Left lobe of liver (tissue), 2 donors: ENCODE measurements at places on chromosomes 13 and 19.

DNA sequence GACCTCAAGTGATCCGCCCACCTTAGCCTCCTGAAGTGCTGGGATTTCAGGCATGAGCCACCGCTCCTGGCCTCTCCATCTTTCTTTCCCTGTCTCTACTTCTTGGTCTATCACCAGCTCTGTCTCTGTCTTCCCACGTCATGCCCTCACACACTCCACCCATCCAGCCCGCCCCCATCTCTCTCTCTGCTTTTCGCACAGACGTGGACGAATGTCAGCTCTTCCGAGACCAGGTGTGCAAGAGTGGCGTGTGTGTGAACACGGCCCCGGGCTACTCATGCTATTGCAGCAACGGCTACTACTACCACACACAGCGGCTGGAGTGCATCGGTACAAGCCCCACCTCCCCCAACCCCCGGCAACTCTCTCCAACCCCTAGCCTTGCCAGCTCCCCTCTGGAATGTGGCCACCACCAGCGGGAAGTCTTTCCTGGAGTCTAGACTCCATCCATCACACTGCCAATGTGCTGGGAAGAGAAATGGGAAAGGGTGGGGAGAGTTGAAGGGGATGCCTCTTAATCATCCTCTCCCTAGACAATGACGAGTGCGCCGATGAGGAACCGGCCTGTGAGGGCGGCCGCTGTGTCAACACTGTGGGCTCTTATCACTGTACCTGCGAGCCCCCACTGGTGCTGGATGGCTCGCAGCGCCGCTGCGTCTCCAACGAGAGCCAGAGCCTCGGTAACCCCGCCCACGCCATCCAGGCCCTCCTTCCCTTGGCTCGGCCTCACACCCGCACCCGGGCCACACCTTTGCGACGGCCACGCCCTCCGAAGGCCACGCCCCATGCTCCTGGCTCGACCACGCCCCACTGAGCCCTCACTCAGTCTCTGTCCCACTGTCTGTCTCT is 22.5 kb downstream of the LTBP4 start:
- no peak for DNase-seq

DNA sequence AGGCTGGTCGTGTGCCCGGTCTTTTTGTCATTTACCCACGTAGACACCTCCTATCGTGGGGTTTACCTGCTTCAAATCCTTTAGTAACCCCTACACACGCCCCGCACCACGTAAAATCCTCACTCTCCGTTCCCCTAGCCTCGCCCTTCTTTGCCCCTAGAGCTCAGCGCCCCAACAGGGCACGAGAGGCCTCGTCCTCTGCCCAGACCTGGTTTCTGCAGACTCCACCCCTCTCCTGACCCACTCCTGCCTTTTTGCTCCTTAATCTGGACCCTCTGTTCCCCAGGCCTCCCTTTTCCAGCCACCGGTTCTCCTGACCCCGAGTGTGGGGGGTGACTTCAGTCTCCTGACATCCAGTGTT is 412 bp downstream of the ZNF528 start:
- DNase-seq = no peak

- no peak for DNase-seq
Observed at GRCh38 chr13:72953391-72953965, 105.3 kb upstream of the KLF5 start.

- no peak for DNase-seq
Observed at GRCh38 chr19:21765151-21765550, 2.2 kb downstream of the ZNF100 start.

DNA sequence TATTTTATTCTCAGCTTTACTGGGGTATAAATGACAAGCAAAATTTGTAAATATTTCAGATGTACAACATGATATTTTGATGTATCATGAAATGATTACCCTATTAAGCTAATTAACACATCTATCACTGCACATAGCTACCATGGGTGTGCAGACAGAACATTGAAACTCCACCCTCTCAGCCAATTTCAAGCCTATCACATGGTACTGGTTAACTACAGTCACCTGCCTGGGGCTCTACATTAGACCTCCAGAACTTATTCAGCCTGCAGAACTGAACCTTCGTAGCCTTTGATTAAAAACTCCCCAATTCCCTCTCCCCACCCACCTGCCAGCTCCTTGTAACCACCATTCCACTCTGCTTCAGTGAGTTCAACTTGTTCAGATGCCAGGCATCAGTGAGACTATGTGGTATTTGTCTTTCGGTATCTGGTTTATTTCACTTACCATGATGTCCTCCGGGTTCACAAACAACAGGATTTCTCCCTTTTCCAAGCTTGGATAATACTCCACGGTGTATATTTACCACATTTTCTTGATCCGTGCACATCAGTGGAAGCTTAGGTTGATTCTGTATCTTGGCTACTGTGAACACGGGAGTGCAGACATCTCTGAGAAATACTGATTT is 19.2 kb downstream of the RAB20 start:
- DNase-seq = no peak

GRCh38 chr19:15289673-15290072 is 42.7 kb downstream of the BRD4 start:
- DNase-seq = no peak

- DNase-seq = no peak
Observed at GRCh38 chr13:113202912-113203311, 5.6 kb downstream of the PCID2 start.

DNA sequence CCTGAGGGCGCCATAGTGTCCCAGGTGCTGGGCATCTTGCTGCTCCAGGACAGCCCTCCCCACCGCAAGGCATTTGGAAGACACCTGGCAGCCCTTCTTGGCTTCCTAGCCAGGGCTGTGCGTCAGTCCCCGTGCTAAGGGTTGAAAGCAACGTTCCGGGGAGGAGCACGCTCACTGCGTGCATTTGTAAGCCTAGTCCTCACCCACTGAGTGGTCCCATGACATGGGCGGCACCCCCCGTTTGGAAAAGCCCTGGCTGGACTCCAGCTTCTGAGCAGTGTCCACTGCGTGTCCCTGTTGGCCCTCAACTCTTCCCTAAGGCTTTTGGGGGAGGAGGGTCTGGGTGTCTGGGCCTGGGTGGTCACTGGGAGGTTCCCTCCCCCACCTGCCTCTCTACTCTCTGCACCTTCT is 76.3 kb upstream of the GPR183 start:
- no peak for DNase-seq
